ENCODE measurements at places on chromosomes 3 and 15. TPM values are rescaled to one million over a fixed set of nuclear protein-coding genes. Genes with fewer than 3 reads are reported as not detected.
A peak's percentile ranks its signal among the peaks of the same experiment; 100 is the strongest.

Gene FOXL2
- total RNA-seq = not detected

Gene OIP5
- 3.6 TPM for total RNA-seq

Gene TNFAIP8L3
- 49.9 TPM for total RNA-seq

Gene MUSTN1
- not detected for total RNA-seq

Gene PDZRN3
- 0.23 TPM for total RNA-seq

Gene GRAMD1C
- total RNA-seq = 65.7 TPM

Gene MORC1
- not detected for total RNA-seq

Gene ABI3BP
- 32.0 TPM for total RNA-seq

DNA sequence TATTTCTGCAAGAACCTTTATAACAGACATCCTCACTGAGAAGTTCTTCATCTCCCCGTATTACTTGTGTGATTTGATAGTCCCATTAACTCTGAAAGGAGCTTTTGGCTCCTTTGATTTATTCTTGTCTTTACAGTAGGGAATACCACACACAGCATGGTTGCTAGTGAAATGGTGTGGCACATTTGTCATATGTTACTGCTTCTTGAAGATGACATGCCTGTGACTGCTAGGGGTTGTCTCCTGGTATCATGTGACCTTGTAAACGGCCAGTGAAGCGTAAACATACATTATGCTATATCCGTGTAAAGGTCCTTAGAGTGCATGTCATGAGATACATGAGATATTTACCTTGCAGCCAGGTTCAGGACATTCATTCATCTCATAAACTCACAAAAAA, 197.9 kb downstream of the RYR3 start:
- DNase-seq = no peak

GRCh38 chr15:73005032-73005431, 47.2 kb upstream of the NEO1 start:
- DNase-seq = no peak

DNA sequence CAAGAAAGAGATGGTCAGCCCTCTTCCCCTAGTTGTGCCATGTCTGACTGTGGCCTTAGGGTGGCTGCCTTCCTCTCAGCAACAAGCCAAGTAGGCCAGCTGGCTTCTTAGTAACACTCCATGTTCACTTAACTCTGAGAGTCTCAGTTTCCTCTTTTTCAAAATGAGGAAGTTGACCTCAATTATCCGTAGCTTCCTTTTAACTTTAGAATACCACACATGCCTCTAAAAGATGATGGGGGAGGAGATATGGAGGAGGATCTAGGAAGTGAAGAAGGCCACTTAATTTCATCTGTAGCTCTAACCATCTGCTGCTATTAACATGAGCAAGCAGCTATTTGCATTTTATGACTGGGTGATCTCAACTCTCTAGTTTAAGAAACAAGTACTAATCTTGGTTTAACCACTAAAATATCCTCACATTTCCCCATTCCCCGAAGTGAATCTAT, 32.9 kb downstream of the CD200R1L start:
- DNase-seq = no peak

GRCh38 chr3:114928989-114929640, 218.0 kb downstream of the ZBTB20 start:
- no peak for DNase-seq

GRCh38 chr3:181554233-181554765, 157.4 kb upstream of the SOX2 start:
- DNase-seq = no peak

DNA sequence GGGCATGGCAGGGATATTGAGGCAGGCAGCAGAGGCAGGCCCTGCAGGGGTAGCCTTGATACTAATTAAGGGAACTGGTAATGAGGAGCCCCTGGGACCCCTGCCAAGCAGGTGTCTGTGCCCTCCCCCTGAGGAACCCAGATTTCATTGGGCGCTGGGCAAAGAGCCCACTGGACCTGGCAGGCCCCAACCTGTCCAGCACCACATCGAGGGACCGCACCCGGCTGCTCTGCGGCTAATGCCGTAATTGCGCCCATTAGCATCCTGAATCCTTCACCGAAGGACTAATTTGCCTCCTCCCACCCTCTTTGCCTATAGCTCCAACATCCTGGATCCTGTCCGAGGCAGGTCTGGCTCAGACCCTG, 13.7 kb upstream of the SEMA3B start:
- no peak for DNase-seq

GRCh38 chr15:93458597-93458996, 369.6 kb upstream of the RGMA start:
- no peak for DNase-seq

- no peak for DNase-seq
Observed at GRCh38 chr15:39488516-39488915, 92.4 kb upstream of the THBS1 start.

- peak; percentile 50 for DNase-seq
Observed at GRCh38 chr3:98967758-98968157, 66.3 kb upstream of the DCBLD2 start.

- no peak for DNase-seq
Observed at GRCh38 chr15:77670558-77671361, 38.0 kb upstream of the LINGO1 start.

DNA sequence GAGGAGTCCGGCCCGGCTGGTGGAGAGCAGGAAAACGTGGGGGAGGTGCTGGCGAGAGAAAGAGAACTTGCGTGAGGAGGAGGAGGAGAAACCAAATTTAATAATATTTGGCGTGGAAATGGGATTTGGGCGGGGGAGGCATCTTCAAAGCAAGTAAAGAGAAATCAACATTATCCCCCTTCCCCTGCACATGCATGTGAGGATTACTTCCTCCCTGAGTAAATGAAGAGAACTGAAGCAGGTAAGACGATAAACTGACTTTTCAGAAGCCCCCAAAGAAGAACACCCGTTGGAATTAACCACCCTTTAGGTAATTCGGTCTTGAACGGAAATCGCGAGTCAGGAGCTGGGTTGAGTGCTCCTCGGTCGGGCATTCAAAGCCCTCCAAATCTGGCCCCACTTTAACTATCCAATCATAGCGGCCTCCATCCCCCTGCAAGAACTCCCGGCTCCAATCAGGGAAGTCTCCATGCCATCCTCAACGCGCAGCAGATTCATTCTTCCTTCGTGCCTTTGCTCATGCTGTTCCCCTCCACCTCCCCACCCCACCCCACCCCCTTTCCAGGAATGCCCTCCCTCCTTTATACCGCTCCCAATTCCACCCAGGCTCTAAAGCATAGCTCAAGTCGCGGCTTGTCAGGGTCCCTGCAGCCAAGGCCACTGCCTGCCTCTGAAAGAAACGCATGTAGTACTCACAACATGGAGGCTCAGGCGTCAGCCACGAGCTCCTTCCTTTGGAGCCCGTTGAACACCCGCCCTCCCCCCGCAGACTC, 545 bp upstream of the RFX7 start:
- peak; percentile 68 for DNase-seq

GRCh38 chr15:25170113-25170731, 215.4 kb downstream of the SNRPN start:
- no peak for DNase-seq

DNA sequence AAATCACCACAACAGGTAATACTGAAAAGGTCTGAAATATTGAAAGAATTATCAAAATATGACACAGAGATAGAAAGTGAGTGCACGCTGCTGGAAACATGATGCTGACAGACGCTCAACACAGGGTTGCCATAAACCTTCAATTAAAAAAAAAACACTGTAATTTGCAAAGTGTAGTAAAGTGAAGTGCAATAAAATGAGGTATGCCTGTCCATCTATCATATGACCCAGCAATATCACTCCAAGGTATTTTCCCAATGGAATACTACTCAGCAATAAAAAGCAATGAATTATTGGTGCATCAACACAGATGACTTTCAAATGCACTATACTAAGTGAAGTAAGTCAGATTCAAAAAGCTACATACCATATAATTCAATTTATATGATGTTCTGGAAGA, 47.6 kb upstream of the SLC12A8 start:
- DNase-seq = no peak

DNA sequence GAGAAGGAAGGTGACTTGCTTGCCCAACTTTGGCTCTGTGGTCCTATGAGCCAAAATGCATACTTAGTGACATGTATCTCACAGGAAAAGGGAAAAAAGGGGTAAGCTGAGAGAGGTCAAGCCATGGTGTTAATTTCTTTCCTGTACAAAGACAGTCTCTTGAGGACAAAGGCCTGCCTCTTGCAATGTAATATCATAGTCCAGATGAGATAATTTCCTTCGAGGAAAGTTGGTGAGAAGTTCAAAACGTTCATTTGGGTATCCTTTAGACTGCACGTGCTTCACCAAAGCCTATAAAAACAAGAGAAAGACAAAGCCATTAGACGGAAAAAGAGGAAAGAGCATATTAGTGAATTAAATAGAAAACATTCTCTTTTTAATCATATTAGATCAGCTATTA, 18.4 kb upstream of the TM4SF19 start:
- peak; percentile 74 for DNase-seq

Data from dermis blood vessel endothelial cell (primary cell).